ENCODE measurements at places on chromosomes 5 and 9.

DNA sequence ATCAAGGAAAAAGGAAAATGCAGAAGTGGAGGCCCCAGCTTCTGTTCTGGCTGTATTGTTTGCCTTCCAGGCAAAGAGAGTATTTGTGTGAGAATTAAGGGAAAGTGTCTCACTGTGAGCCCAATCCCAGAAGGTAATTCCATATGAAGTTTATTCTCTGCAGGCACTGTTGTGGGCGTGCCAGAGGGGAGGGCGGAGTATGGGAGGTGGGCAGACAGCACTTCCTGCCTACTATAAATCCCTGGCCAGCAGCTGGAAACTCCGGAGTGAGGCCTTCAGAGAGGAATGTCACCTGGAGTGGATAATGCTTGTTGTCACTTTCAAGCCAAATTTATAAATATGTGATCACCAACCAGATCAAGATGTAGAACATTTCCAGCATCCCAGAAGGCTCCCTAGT lies 209.5 kb downstream of the ARHGAP26 start:
- DNase-seq = no peak

DNA sequence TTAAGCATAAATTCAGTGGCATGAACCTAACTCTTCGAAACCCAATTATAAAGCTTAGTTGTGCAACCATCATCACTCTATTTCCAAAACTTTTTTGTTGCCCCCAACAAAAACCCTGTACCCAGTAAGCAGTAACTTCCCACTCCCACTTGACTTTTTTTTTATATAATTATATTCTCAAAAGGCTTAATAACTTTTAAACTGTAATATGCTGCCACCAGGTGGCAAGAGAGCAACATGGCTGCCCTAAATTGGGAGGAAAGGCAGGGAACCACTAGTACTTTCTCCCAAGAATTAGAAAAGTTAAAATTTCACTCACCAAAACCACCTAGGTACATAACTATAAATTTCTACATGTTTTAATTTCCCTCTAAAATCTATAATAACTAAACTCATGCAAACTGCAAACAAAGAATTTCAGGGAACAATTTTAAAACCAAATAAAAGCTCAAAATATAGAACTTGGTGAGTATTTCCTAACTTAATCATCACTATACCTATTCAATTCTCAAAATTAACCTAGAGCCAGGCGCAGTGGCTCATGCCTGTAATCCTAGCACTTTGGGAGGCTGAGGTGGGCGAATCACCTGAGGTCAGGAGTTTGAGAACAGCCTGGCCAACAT lies 50.2 kb upstream of the RNF38 start:
- no peak for DNase-seq

GRCh38 chr5:97136475-97136874 lies 5.9 kb downstream of the LIX1 start:
- no peak for DNase-seq

DNA sequence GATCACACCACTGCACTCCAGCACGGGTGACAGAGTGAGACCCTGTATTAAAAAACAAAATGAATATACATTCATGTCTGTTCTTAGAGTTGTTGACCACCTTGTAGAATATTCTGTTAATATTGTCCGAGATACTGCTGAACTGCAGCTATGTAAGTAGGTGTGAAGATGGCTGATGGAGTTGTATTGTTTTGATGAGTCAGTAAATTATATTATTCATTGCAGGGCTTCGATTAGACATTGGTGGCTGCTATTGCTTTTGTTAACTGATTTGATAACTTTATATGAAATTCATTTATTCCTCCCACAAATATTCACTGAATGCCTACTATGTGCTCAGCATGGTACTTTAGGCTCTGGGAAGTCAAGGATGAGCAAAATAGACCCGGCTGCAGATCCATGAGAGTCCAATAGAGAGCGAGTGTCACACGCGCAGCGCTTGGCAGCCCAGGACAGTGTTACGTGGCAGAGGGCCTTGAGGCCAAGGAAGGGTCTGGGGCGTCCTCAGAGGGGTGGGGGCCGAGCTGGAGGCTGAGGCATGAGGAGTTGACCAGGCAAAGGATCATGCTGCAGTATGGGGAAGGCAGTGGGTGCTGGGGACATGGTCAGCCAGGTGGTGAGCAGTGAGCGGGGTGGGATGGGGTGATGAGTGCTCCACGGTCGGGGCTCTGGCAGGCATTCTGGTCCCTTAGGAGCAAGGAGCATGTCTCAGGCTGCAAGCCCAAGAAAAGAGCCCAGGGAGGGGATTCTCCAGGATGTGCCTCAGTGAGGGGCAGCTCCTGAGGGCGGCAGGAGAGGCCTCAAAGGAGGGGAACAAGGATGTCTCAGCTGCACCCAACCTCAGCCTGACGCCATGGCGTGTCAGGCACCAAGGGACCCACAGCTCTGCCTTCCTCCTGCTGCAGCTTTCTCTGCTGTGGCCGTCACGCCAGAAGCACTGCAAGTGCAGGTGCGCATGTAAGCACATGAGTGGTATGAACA lies 243.5 kb downstream of the GADD45G start:
- no peak for DNase-seq

GRCh38 chr5:22036061-22036460 lies 817.1 kb downstream of the CDH12 start:
- DNase-seq = no peak

All from NCI-H1930 (cell line).